ENCODE measurements at places on chromosomes 4 and X.

DNA sequence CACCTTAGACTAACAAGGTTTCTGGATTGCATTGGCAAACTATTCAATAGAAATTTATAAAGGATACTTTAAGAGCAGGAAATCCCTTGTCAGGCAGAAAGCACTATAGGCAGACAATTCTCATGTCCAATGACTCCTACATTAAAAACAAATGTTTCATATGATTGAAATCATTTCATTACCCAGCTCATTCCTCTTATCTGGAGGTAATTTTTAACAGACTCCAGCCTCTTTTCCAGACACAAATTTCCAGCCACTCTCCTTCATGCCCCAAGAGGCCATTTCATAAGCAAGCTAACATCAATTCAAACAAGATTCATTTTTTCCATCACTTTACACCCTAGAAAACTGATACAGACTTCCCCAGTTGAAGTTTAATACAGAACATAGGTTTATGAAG, 495.1 kb upstream of the FRG1 start:
- peak; percentile 36 for DNase-seq

GRCh38 chr4:62015043-62015739, 815.1 kb downstream of the ADGRL3 start:
- DNase-seq = no peak

GRCh38 chr4:185286571-185286970, 77.2 kb downstream of the SNX25 start:
- DNase-seq = no peak

- DNase-seq = no peak
These were observed 388.0 kb upstream of the GALNT7 start for GRCh38 chr4:172780566-172781081.

GRCh38 chr4:3290476-3290875, 2.3 kb upstream of the RGS12 start:
- no peak for DNase-seq

DNA sequence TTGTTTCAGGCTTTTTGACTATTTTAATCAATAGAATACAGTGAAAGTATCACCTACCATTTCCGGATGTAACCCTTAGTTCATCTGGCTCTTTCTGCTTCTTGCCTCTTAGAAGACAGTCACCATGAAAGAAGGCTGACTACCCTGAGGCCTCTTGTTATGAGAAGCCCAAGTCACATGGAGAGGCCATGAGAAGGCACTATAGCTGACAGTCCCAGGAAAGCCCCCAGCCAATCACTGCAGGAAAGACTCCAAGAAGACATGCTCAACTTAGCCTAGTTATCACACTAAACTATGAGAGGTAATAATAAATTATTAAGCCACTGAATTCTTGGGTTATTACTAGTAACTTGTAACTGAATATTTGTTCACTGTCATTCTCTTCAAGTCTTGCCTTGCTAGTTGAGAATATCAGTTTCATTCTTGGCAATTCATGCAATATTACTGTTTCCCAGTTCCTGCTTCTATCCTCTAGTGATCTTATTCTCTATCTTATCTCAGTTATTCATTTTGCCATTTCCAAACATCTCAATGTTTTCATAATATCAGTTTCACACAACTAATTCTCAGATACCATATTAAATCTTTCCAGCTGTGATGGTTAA, 57.1 kb upstream of the GUCY1A1 start:
- no peak for DNase-seq

GRCh38 chr4:152424396-152424795, 111.5 kb downstream of the FBXW7 start:
- DNase-seq = no peak

GRCh38 chrX:13050151-13050550, 5.7 kb upstream of the FAM9C start:
- DNase-seq = no peak

Measured in NCI-H1092 treated with DMSO at 0.1 percent for 48 hours (cell line).